ENCODE measurements at places on chromosomes 5 and 9.

GRCh38 chr5:78886341-78887230 is 98.5 kb downstream of the ARSB start:
- no peak for DNase-seq

GRCh38 chr5:91182763-91183162 is 200.4 kb downstream of the ARRDC3 start:
- DNase-seq = no peak

DNA sequence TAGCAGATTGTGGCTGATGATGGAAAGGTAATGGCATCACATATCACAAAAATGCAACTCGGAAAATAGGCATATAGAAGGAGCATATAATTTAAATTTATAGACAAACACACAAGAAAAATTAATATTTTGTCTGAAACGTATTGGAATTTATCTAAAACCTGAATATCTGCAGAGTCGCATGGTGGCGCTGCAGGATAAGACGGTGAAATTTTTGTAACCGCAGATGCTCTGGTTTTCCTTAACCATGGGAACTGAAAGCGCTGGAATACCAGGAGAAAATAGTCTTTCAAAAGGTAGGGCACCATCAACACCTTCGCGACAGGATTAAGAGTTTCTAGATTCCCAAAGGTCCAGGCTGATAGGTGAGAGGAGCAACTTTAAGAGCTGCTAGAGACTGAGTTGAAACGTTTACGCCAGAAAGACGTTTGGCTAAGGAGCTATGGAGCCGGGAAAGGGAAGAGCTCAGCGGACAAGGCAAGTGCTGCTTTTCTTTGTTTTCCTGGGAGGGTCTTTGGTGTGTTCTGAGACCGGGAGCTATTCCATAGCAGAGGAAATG is 11.0 kb upstream of the PCDHB15 start:
- no peak for DNase-seq

GRCh38 chr9:123742009-123742767 is 187.7 kb downstream of the DENND1A start:
- DNase-seq = no peak

DNA sequence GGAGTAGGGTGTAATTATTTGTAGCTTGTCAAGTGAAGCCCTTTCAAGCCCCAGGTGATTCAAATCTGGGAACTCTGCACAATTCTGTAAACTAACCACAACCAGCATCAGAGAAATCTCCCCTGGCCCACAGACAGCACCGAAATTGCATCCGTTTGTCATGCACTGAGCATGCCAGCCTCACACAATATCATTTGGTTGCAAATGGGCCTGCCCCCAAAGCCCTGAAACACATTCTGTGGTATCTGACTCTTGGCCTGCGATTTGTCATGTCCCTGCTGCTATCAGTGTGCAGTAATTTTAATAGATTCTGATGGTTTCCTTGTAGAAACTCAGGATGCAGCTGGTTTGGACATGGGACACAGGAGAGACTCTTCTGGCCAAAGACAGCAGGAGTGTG is 35.3 kb downstream of the SNX24 start:
- no peak for DNase-seq

DNA sequence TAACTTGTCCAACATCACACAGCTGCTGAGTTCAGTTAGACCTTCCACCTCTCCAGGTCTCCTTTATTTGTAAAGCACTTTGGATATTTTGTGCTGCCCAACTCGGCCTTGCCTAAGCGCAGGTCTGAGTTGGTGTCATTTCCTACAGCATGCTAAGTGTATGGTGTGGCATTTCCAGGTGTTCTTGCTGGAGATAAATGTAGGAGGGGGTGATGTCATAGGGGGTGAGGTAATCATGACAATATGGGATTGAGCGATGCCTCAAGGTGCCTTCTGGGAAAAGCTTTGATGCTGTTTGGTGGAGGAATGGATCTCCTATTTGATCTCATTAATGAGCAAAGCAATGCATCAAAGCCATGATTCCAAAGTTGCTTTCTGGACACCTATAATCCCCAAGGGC is 32.3 kb upstream of the NEURL1B start:
- DNase-seq = no peak

GRCh38 chr9:13001989-13002580 is 227.3 kb downstream of the LURAP1L start:
- DNase-seq = no peak

DNA sequence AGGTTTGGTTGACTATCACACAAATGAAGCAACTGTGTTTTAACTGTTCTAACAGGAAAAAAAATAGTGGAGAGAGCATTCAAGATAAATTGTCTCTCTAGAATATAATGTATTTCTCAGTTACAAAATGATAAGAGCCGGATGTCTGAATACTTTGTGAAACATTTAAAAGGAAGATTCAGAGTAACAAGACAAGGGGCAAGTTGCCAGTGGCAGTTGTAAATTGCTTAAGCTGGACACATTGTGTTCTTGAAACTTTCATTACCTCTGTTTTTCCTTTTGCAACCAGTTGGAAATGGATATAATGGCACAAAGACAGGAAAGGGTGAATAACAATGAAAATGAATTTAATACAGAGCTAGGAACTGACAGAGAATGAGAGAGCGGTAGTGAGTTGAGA is 15.2 kb upstream of the TBCA start:
- DNase-seq = no peak

GRCh38 chr5:112010475-112010874 is 253.5 kb upstream of the NREP start:
- no peak for DNase-seq

- no peak for DNase-seq
Observed at GRCh38 chr5:90612919-90613318, 54.3 kb downstream of the ADGRV1 start.

DNA sequence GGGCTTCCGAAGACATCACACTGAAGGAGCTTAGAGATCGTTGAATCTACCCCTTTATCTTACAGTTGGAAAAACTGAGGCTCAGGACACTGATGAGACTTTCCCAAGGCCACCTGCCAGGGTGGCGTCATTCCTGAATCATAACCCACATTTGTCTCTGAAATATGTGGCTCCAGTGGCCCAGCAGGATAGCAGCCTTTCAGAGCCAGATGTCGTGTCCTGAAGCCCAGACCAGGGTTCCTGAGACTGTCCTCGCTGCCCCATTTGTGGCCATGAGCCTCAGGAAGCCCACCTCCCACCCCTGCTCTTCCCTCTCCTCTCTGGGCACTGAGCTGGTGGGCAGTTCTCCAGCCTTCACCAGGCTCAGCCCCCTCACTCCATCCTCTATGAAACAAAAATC is 2.4 kb downstream of the HMCN2 start:
- DNase-seq = no peak

DNA sequence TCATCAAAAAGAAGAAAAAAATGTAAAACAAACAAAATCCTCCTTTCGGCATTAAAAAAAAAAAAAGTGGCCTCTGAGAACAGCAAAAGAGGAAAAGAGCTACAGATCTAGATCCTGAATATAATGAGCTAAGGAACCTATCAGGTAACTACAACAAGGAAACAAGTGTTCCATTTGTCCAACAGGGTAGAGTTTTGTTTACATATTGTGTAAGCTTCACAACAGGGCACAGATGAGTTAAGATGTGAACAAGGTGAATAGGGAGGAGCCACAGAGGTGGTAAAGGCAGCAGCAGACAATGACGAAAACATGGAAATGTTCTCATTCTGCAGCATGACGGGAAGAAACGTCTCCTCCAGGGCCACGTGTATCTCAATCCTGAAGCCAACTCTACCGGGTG is 14.4 kb downstream of the ELP1 start:
- DNase-seq = no peak
